ENCODE measurements at places on chromosomes 2 and 18.

DNA sequence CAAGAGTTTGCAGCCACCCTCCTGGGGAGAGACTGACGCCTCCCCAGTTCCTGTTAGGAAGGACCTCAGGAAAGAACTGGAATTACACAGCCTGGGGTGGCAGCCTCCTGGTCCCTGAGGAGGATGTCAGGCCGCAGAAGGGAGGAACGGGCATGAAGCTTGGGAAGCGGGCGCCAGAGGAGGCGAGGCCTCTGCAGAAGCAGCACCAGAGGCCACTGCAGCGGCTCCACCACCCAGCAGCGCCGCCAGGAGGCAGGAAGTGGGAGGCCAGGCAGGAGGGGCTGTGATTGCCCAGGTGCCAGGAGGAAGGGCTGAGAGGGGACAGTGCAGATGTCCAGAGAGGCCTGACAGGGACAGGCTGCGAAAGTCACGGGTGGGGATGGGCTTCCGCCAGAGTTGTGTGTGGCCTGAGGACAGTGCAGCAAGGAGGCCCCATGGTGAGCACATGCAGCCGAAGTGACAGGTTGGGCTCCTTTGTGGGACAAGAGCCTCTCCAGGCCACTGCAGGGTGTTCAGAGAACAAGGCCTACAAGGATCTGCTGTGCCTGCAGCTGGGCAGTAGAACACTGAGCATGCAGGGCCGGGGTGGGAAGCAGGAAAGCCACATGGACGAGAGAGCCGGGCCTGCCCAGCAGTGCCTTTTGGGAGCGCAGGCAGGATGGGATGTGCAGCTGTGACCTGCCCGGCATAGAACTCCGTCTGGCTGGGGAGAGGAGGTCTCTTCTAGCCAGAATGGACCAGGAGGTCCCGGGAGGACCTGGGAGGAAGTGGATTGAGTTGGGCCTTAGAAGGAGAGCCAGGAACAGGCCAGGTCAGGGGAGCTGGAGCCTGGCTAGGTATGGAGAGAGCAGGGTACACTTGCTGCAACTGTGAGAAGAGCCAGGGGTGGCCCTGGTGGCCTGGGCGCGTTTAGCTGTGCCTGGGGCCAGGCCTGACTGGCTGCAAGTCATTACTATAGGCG lies 39.1 kb upstream of the ALPP start:
- DNase-seq: no peak

GRCh38 chr18:62792016-62792415 lies 76.7 kb downstream of the PHLPP1 start:
- no peak for DNase-seq

GRCh38 chr2:146392631-146393030 lies 1452.2 kb upstream of the ACVR2A start:
- DNase-seq: no peak

DNA sequence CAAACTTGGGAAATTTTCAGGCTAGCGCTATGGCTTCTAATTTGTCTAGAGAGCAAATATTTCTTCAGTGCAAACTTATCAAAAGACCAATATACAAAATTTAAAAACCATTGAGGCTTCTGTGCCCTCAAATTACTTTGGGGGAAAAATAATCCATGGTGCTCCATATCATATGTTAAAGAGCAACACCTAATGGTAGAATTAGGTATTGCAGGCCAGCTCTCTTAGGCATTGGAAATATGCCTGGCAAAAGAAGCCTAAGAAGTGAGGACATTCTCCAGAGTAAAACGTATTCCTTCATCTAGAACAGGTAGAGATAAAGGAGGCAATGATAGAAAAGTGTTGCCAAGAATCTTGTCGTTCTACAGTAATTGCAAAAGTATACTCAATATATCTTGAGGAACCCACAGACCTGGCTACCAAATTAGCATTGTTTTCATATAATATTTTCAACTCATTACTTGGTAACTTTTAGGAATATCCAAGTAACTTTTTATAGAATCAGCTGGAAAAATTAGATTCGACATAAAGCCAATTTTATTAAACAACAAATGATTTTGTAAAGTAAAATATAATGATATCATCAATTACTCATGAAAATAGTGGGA lies 401.1 kb downstream of the BCL11A start:
- DNase-seq: no peak

GRCh38 chr2:85930129-85931124 lies 41.6 kb upstream of the ST3GAL5 start:
- DNase-seq: no peak
